T-helper 2 cell (primary cell): ENCODE measurements at places on chromosomes 13 and 19.

- no peak for DNase-seq
These were observed 153.3 kb downstream of the IER2 start for GRCh38 chr19:13303381-13304129.

GRCh38 chr19:29639086-29639485 lies 26.2 kb upstream of the PLEKHF1 start:
- DNase-seq: no peak

DNA sequence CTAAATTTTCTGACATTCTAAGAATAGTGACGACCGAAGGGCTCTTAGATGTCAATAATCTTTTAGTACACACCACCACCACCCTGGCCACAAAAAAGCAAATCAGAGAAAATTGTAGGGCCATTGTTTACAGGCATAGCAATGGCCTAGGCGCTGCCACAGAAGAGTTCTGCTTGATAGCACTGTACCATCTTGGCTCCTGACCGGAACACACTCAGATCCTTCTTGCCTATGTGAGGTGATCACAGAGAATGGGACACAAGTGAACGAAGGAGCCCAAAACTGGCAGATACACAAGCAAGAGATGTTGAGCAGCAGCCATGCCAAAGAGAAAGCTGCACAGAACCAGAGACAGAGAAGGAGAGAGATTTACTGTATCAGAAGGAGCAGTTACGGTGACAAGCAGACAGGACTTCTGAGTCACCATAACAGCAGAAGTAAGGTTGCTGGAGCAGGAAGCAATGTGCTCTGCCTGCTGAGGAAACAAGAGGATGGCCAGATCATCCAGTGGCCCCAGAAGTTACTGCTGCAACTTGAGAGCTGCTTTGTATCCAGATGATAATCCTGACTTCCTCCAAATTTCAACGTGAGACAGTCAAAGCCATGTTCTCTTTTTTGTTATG lies 105.2 kb downstream of the SLITRK6 start:
- DNase-seq: no peak

DNA sequence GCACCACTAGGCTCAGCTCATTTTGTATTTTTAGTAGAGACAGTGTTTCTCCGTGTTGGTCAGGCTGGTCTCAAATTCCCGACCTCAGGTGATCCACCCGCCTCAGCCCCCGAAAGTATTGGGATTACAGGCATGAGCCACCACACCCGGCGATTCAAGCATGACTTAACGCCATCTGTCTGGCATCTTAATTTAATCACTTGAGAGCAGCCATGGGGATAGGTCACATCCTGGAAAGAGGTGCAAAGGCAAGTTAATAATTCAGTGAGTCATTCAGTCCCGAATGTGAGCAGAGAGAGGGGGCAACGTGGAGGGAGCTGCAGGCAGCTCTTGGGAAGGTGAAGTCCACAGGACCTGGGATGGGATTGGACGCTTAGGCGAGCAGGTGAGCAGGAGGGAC lies 31.7 kb upstream of the USP29 start:
- no peak for DNase-seq

DNA sequence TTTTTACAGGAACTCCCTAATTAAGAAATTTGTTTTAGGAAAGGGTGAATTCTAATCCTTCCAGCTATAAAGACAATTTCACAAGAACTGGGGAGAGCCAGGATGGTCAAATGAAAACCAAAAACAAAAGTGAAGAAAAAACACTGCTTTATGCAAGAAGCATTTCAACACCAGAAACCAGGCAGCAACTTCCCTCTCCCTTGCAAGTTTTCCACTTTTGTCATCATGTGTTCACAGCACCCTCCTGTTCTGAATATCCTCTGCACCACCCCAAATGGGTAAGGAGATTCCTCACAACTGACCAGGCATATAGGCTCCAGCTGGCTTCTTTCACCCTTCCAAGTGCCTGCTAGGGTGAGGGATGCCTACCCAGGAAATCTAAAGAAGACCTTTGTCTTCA lies 328.1 kb downstream of the TBC1D4 start:
- no peak for DNase-seq

DNA sequence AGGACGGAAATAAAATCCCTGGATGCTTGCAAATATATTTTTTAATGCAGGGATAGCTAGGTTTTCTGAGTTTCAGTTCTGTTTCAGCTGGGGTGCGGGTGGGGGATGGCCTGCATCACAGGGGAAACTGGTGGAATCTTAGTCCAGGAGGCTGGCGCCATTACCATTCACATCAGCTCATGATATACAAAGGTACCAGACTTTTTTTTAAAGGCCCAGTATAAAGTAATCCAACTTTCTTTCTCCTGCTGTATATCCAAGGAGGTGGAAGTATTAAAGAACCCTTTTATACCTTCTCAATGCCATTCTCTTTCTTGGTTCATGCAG lies 343.8 kb downstream of the KCNRG start:
- no peak for DNase-seq

DNA sequence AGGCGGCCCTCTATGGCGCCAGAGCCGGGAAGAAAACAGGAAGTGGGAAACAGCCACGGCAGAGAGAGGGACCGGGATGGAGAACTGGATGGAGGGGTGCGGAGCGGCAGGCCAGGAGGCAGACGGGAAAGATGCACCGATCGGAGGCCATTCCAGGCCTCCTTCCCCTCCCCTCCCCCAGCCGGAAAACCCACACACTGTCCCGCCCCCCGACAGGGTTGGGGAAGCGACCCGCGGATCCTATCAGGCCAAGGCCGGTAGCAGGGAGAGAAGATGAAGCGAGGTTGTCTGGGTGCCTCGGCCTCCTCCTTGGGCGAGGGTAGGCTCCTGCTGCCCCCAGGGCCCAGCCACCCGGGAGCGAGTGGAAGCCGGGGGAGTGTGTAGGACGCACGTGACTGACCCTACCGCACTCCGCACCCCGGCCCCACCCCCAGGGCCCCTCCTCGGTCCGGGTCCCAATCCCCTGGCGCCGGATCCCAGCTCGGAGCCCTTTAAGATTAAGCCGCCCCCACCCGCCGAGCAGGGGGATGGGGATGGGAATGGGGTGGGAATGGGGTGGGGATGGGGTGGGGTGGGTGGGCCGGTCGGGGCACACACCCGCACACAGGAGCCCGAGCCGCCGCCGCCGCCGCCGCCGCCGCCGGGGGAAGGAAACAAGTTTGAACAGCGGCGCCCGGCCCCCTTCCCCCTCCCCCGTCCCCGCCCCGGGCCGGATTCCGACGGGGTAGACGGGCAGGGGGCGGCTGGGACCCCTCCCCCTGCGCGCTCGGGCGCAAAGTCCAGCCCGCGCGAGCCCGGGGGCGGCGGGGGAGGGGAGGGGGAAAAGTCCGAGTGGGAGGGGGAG lies 1.5 kb downstream of the ERF start:
- DNase-seq: peak; percentile 49

DNA sequence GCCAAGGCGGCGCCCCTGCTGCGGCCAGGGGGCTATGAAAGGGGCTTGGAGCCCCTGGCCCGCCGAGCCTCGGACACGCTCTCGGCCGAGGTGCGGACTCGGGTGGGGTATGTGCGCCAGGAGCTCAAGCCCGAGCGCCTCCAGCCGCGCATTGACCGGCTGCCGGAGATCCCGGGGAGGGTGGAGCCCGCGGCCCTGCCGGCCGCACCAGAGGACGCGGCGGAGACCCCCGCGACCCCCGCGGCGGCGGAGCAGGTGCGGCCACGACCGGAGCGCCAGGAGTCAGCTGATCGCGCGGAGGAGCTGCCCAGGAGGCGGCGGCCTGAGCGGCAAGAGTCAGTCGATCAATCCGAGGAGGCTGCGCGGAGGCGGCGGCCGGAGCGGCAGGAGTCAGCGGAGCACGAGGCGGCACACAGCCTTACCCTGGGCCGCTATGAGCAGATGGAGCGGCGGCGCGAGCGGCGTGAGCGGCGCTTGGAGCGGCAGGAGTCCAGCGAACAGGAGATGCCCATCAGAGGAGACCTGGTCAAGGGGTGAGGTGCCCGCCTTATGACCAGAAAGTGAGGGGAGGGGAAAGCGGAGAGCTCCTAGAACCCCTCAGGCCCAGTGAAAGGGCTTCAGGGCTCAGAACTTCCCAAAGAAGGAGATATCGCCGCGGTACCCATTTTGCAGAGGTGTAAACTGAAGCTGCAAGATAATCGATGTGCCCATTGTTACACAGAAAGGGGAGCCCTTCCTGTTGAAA lies 8.8 kb upstream of the SHKBP1 start:
- DNase-seq: no peak

- DNase-seq: no peak
These were observed 107.0 kb upstream of the C1QTNF9B start for GRCh38 chr13:24004142-24004899.
